Endothelial cell of umbilical vein (primary cell): ENCODE measurements at places on chromosomes 2 and 18. TPM values are rescaled to one million over a fixed set of nuclear protein-coding genes. Genes with fewer than 3 reads are reported as not detected.

The PLGLB2 gene
- polyA plus RNA-seq: 0.68 and 0.98 TPM in 2 replicates

The FAP gene
- 0.96 and 1.1 TPM in 2 replicates for polyA plus RNA-seq

The DCDC2C gene
- not detected in 2 replicates for polyA plus RNA-seq

The TCF23 gene
- polyA plus RNA-seq: not detected in 2 replicates

The KLHL41 gene
- polyA plus RNA-seq: 0.05 and 0.08 TPM in 2 replicates

The SPR gene
- 18.1 and 22.0 TPM in 2 replicates for polyA plus RNA-seq

The NUP35 gene
- polyA plus RNA-seq: 8.4 and 8.6 TPM in 2 replicates

The AMER3 gene
- polyA plus RNA-seq: not detected in 2 replicates

The DNAJC10 gene
- 30.8 and 45.1 TPM in 2 replicates for polyA plus RNA-seq
